ENCODE measurements at places on chromosomes 4 and X.
A peak's percentile ranks its signal among the peaks of the same experiment; 100 is the strongest.

DNA sequence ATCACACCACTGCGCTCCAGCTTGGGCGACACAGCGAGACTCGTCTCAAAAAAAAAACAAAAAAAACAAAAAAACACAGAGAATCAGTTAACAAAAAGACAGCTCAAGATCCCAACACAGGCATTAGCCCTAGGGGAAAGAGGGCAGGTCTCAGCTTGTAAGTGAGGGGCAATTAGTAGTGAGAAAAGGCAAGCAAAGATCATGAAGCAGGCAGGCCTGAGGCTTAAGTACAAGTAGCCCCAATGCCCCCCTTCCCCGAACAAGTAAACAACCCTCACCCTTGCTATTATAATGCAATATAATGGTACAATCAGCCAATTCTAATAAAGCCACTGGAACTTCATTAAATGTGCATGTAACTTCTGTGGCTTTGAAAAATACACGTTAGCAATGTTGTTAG is 17.0 kb downstream of the ADGRA3 start:
- no peak for DNase-seq

DNA sequence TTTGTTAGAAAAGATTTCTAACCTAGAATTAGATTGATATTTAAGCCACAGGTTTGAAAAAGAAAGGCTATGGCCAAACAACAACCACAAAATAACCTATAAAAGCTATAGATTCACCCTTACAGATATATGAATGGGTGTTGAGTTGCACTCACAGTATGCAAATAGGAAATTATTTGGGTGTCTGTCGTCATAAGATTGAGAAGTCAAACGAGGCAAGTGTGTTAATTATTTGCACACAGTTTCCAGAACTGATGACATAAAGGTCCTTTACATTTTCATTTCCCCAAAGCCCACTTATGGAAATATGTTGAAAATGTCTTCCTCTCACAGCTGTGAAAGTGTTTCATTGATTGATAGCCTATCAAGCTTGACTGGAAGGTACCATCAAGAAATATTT is 101.2 kb upstream of the CXCL13 start:
- no peak for DNase-seq

- DNase-seq: no peak
Observed at GRCh38 chr4:183362916-183363542, 40.8 kb upstream of the CLDN24 start.

GRCh38 chrX:76433219-76433618 is 5.7 kb downstream of the MAGEE1 start:
- no peak for DNase-seq

GRCh38 chrX:148976571-148977400 is 476.4 kb downstream of the AFF2 start:
- DNase-seq: no peak

DNA sequence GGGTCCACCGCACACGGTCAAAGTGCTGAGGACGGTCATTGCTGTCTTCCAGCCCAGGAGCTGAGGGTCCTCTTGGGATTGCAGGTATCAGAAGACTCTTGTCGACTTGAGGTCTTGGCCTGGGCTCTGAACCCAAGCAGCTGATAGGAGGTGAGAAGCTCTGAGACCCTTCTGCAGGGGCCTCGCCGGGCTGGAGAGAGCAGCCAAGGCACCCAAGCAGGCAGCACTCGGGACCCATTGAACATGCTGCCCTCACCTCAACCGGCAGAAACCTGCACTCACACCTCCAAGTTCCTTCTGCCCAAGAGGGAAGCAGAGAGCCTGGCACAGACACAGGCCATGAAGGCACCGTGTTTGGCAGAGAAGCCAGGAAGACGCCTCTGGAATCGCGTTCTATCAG is 34.1 kb downstream of the PDHA1 start:
- no peak for DNase-seq

DNA sequence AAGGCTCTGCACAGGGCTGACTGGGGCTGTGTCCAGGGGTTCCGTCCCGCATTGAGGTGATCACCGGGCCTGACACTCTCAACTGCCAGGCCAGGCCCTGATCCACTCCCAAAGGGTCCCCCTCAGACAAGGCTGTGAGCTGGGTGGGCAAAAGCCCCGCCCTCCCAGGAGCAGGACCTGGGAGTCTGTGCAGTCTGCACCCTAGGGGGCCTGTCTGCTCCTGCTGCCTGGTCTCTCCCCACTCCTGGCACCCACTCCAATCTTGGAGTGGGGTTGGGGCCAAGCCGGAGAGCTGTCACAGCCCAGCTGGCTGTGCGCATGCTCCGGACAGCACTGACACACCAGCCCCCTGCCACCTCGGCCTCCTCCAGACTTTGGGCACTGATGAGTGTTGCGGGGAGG is 9.4 kb upstream of the SPP1 start:
- no peak for DNase-seq

- DNase-seq: no peak
Observed at GRCh38 chr4:160233141-160233540, 1130.3 kb downstream of the RAPGEF2 start.

- no peak for DNase-seq
Observed at GRCh38 chr4:148333265-148333664, 108.9 kb downstream of the NR3C2 start.

GRCh38 chrX:51608126-51608525 is 10.6 kb downstream of the CENPVL3 start:
- DNase-seq: no peak

DNA sequence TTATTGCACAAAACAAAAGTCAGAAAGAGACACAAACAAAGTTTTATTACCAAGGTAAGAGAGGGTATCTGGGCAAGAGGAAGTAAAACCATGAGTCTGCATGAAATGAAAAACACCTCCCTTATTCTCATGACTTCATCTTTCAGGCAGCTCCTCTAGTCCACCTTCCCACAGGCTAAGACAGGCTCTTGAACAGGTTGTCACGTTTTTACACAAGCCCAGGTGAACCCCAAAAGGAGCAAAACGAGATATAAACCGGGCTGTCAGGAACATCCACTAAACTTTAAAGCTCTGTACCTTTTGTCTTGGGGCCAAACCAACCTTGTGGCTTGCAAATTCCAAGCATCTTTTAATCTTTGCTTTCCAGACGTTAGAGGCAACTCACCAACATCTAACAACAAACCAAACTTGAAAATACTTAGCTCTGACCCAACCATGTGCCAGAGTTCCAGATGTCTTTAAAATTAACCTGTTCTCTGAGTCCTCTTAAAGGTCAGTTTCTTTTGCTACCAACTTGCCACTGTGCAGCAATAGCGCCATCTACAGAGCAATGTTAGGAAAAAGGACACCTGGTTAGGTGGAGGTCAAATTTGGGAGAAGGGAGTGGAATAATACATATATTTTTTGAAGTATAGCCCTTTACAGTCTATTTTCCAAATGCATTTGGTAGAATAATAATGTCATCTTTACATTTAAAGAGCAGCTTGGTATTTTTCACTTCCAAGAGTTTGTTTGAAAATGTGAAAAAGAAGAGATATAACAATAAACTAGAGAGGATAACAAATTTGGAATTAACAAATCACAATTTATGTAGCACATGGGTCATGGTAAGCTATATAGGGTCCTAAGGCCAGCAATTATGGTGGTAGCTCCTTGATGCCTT is 73.1 kb downstream of the QRFPR start:
- peak; percentile 8 for DNase-seq

DNA sequence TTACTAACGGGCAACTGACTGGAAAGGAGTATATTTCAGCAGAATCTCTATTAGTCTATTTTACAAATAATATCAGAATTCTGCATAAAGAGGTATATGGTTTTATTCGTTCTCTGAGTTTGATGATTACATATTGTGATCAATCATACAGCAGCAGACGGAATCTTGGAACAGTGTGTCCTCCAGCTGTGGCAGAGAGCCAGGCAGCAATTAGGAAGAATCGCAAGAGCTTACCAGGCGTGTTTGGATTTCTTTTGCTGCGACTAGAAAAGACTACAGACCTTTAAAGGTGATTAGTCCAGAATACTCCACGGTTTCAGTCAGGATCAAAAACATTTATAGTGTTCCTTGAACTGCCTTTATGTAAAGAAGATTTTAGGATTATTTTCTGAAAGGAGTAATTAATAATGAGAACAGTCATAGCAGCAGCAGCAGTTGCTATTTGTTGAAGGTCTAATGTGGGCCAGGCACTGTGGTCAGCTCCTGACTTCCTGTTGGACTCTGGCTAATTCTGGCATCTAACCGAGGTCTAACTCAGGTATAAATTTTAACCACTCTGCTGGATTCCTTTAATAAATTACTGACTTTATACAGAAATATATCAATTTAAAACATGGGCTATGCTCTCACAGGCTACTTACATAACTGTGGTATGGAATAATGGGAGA is 225.3 kb upstream of the CXorf66 start:
- no peak for DNase-seq

DNA sequence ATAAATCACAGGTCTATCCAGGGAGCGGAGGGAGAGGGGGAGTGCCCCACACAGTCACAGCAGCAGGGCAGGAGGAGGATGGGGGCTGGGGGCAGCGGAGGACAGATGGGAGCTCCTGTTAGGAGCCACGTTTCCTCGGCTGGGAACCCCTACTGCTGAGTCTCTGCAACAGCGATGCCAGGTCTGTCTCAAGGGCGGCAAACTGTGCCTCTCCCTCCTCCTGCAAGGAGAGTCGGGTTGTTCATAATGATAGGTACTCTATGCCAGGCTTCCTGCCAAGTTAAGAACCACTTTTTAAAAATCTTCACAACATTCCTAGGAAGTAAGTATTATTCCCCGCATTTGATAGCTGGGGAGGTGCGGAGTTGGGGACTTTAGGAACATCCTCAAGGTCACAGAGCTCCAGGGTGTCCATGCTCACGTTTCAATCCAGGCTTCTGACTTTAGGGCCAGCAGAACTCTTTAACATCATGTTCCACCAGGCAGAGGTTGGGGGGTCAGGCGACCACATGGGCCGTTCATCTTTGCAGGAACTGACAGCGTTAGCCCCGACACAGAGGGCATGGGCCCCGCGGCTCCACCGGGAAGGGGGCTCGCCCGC is 98.3 kb upstream of the MAML3 start:
- DNase-seq: no peak

DNA sequence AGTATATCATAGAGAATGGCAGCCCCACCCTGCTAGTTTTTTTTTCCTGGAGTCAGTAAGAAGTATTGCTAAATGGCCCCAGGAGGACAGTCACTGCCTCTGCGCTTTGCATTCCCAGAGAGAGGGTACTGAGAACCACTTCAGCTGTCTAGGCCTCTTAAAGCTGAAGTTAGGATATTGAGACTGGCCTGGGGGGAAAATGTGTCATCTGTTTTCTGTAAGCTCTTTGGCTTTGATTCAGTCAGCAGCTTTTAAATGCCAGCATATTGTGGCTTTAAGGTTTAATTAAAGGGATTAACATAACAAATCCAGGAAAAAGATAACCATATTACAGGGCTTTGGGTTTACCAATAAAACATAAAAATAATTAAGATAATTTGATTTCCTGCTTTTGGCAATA is 852.0 kb downstream of the PCDH18 start:
- DNase-seq: no peak

- no peak for DNase-seq
Observed at GRCh38 chr4:177194906-177195305, 114.8 kb upstream of the NEIL3 start.

GRCh38 chr4:98203332-98204235 is 57.6 kb upstream of the RAP1GDS1 start:
- DNase-seq: no peak

GRCh38 chrX:78527818-78528217 is 131.3 kb downstream of the RTL3 start:
- no peak for DNase-seq

GRCh38 chrX:63764946-63765345 is 20.1 kb downstream of the ARHGEF9 start:
- no peak for DNase-seq

DNA sequence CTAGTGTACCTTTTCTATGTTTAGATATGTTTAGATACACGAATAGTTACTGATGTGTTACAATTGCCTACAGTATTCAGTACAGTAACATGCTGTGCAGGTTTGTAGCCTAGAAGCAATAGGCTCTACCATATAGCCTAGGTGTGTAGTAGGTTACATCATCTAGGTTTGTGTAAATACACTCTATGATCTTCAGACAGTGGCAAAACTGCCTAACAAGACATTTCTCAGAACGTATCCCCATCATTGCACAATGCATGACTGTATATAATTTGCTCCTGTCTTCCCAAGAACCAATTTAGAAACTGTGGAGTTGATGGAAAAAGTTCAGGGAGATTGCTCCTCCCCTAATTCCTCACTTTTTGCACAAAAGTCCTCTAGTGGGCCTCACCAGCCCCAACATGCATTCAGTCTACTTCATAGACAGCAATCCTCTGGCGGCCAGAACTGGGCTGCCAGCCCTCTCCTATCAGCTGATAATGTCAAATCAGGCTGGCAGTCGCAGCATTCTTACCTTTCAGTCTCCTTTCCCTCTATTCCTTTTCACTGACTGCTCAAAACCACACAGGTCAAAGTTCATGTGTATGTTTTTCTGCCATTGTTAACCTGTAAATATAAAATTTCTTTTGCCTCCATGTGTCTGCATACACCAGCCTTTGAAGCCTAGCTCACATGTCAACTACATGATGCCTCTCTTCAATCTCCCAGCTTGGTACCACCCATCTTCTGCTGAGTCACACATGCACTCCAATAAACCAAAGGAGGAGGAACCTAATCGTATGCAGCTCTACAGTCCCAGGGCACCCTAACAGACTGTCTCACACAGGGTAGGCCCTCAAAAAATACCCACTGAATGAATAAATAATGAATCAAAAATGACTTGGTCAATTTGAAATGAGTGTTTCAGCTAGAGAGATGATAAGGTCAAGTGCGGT is 32.0 kb downstream of the BCLAF3 start:
- no peak for DNase-seq

- no peak for DNase-seq
Observed at GRCh38 chrX:140132937-140133336, 167.6 kb upstream of the CXorf66 start.

- DNase-seq: no peak
Observed at GRCh38 chr4:124631760-124632159, 80.8 kb downstream of the ANKRD50 start.

DNA sequence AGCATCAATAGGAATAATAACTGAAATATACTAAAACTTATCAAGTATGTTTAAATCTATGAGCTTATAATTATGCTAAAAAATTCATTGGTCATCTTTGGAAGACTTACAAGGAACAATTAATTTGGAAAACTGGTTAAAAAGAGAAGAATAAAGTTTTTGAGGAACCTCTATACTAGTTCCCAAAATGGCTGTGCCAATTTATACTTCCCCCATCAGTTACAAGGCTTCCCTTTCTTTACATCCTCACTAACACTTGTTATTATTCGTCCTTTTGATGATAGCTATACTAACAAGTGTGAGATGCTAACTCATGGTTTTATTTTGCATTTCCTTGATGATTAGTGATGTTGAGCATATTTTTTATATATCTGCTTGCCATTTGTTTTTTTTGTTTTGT is 17.1 kb downstream of the OGT start:
- no peak for DNase-seq

- DNase-seq: no peak
Observed at GRCh38 chrX:110281377-110281776, 36.5 kb downstream of the AMMECR1 start.

GRCh38 chr4:78560296-78560963 is 8.9 kb downstream of the ANXA3 start:
- DNase-seq: no peak

DNA sequence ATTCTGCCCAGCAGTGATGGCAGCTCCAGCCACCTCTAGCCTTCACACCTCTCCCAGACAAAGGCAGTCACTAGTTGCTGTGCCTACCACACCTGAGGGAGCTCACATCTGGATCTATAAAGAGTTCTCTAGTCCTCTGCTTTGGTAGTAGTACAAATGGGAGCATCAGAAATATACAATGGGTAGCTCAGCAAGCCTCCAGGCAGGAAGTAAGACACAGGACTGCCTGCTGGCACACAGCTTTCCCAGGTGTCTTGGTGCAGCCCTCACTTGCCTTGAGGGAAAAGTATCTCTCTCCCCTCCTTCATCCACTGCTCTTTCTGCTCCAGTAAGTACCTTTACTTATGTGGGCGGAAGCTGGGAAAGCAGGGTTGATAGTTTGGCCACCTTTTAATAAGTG is 212.9 kb upstream of the SLC7A11 start:
- no peak for DNase-seq
